ENCODE measurements at places on chromosomes 5 and 9. TPM values are rescaled to one million over a fixed set of nuclear protein-coding genes. Genes with fewer than 3 reads are reported as not detected.

Gene PTPN3
- total RNA-seq: 0.10 TPM

Gene SEC24A
- total RNA-seq: 15.4 TPM

Gene ARHGEF28
- 0.36 TPM for total RNA-seq

Gene HNRNPH1
- total RNA-seq: 1,932 TPM

GRCh38 chr5:16975950-16976624, 40.0 kb upstream of the MYO10 start:
- no peak for DNase-seq

GRCh38 chr9:79107911-79108676, 463.7 kb upstream of the TLE4 start:
- DNase-seq: no peak

DNA sequence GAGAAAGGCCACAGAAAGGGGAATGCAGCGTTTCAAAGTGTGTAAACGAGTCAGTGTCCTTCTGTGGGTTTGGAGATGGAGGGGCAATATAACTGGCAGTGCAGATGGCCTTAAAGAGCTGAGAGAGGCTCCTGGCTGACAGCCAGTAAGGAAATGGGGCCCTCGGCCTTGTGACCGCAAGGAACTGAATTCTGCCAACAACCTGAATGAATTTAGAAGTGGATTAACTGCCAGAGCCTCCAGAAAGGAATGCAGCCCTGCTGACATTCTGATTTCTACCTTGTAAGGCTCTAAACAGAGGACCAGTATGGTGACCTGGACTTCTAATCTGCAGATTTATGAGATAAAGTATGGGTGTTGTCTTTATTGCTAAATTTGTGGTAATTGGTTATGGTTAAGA, 17.5 kb upstream of the NREP start:
- no peak for DNase-seq
